Activated naive CD8-positive, alpha-beta T cell treated with anti-CD3 and anti-CD28 coated beads for 36 hours (primary cell): ENCODE measurements at places on chromosomes 16 and 17.

- no peaks in the 10 kb centered on the region for H3K27me3 ChIP-seq
- peak overlapping the region; percentile 78 for H3K27ac ChIP-seq
- peak; percentile 41 for DNase-seq
These were observed 21.8 kb downstream of the XYLT1 start for GRCh38 chr16:17448640-17449638.

DNA sequence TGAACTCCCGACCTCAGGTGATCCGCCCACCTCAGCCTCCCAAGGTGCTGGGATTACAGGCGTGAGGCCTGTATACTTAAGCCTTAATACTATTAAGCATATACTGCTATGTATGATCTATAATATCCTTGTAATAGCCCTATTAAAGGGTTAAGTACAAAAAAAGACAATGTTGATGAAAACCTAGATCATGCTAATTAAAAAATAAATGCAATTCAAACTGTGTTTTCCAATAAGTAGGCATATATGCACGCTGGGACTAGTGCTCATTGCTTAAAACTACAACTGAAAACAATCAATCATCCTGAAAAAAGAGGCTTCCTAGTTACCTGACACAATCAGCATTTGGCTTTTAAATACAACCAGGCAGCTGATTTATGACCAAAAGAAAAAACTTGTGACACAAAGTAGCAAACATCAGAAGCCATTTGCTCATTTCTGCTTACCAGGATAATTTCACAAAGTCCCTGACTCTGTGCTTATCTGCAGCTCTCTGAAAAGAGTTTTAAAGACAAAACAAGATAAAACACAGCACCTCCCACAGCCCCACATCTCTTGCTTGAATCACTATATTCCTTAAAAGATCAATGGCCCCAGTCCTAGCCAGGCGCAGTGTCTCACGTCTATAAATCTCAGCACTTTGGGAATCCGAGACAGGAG, 11.1 kb downstream of the ZNF385C start:
- no peak overlapping the region for H3K4me3 ChIP-seq
- H3K27me3 ChIP-seq: peaks cover 7% of the 10 kb centered on the region
- no peak overlapping the region for H3K27ac ChIP-seq
- no peaks in the 10 kb centered on the region for H3K36me3 ChIP-seq
- no peaks in the 10 kb centered on the region for H3K4me1 ChIP-seq
- no peak for DNase-seq

DNA sequence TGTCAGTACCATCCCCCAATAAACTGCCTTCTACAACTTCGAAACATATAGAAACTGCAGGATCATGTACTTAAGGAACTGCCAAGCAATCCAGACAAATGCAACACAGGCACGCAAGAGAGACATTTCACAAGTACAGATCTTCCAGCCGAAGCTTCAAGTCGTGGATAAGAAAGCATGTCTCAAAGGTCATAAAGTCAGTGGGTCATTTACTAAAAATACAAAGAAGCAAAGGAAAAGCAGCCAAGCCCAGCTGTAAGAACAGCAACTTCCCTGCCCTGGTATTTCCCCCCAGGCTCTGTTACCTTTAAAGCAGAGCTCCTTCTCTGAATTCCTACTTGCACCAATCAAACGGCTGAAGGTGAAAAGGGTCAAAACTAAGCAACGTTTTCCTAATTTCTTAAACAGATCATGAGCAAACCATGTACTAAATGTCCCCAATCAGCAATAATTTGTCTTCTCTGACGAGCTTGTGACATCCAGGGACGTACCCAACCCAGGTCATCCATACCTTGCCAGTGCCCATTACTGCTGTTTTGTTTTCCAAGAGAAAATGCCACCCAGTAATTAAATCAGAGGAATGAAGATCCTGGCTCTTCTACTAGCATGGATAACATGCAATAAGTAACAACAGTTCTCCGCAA, 1.7 kb downstream of the AKTIP start:
- H3K4me3 ChIP-seq: peak overlapping the region; percentile 97
- H3K4me1 ChIP-seq: peaks cover 50% of the 10 kb centered on the region
- peaks cover 31% of the 10 kb centered on the region for H3K36me3 ChIP-seq

GRCh38 chr17:58788199-58788598, 32.5 kb downstream of the PPM1E start:
- H3K36me3 ChIP-seq: no peaks in the 10 kb centered on the region
- DNase-seq: no peak
- no peak overlapping the region for H3K27ac ChIP-seq
- H3K4me1 ChIP-seq: peaks cover 14% of the 10 kb centered on the region

GRCh38 chr16:3487521-3488410, 7.5 kb downstream of the C16orf90 start:
- no peak for DNase-seq
- no peak overlapping the region for H3K4me3 ChIP-seq
- H3K36me3 ChIP-seq: peaks cover 1% of the 10 kb centered on the region
- no peaks in the 10 kb centered on the region for H3K27me3 ChIP-seq

GRCh38 chr17:50314456-50315011, 31.4 kb upstream of the XYLT2 start:
- H3K27ac ChIP-seq: no peak overlapping the region
- H3K27me3 ChIP-seq: peaks cover 35% of the 10 kb centered on the region
- H3K4me1 ChIP-seq: peaks cover 18% of the 10 kb centered on the region
- no peak for DNase-seq
- no peak overlapping the region for H3K4me3 ChIP-seq

DNA sequence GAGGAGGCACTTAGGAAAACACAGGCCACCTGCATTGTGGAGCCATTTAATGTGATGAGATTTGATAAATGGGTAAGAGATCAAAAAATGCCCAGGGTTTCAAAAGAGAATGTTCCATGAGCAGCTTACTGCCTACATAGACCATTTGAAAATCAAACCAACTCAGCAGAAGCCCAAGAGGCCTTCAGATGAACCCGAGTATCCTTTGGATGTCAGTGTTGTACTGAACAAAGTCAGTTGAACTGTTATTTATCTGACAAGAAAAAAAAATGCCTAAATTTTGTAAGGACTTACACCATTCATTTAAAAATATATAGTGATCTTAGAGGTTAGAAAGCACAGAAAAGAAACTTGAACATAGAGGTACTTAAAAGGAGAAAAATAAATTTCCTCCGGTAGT, 381.7 kb downstream of the ZFHX3 start:
- H3K27ac ChIP-seq: no peak overlapping the region
- peaks cover 5% of the 10 kb centered on the region for H3K4me1 ChIP-seq
- H3K36me3 ChIP-seq: peaks cover 15% of the 10 kb centered on the region
- H3K4me3 ChIP-seq: no peak overlapping the region
- DNase-seq: no peak

DNA sequence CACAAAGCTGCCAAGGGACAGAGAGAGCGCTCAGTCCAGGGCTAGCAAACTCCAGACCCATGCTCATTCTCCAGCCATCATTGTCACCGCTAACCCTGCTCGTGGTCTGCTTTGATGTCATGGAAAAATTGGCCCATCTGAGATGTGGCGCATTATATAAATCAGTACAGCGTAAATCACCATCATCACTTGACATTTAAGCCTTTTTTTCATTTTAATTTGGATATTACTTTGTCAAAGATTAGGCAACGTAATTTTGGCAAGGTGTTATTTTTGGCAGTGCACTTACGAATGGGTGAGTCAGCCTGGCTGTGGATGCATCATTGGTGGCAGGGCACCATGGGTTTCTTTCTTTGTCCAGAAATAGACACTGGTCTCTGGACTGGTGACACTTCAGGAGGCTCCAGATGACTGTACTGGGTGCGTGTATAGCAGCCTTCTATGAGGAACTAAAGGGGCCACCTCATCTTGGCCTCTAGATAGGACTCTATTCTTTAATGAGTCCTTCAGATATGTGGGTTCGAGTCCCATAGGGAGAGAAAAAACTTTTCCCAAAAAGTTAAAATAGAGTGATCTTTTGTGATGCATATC, 166.3 kb downstream of the MSI2 start:
- DNase-seq: no peak
- no peaks in the 10 kb centered on the region for H3K27me3 ChIP-seq

DNA sequence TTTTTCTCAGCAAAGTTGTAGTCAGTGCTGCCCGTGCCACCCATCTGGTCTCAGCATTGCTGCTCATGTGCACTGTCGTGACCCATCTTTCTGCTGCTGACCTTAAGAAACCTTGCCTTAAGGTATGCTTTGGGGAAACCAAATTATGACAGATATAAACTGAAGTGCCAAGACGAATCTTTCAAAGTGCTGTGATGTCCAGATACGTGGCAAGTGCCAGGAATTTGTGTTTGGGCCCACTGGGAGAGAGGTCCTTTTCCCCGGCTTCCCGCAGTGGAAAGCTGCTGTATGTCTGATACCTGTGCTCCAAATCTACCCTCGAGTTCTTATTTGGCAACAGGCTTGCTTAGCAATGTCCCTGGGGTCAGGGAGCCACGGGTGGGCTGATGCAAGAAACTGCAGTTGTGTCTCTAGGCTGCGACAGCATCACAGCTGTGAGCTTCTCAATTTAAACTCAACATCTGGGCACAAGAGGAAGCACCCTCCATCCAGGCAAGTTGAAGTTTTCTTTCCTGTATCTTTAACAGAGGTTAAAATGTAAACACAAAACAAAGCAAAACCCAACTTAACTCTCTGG, 30.3 kb upstream of the TOX3 start:
- no peak overlapping the region for H3K4me3 ChIP-seq
- no peak for DNase-seq
- no peaks in the 10 kb centered on the region for H3K36me3 ChIP-seq
- H3K27ac ChIP-seq: no peak overlapping the region
- H3K4me1 ChIP-seq: no peaks in the 10 kb centered on the region
- no peaks in the 10 kb centered on the region for H3K27me3 ChIP-seq

GRCh38 chr17:48413613-48414405, 16.2 kb downstream of the SKAP1 start:
- peak overlapping the region; percentile 85 for H3K27ac ChIP-seq
- DNase-seq: no peak
- H3K4me1 ChIP-seq: peaks cover 85% of the 10 kb centered on the region
- H3K36me3 ChIP-seq: peaks cover 42% of the 10 kb centered on the region

GRCh38 chr16:88804173-88804551, 573 bp downstream of the CDT1 start:
- peaks cover 35% of the 10 kb centered on the region for H3K4me1 ChIP-seq
- H3K4me3 ChIP-seq: peak overlapping the region; percentile 86
- H3K27ac ChIP-seq: peak overlapping the region; percentile 76
- DNase-seq: no peak
- peaks cover 40% of the 10 kb centered on the region for H3K36me3 ChIP-seq

DNA sequence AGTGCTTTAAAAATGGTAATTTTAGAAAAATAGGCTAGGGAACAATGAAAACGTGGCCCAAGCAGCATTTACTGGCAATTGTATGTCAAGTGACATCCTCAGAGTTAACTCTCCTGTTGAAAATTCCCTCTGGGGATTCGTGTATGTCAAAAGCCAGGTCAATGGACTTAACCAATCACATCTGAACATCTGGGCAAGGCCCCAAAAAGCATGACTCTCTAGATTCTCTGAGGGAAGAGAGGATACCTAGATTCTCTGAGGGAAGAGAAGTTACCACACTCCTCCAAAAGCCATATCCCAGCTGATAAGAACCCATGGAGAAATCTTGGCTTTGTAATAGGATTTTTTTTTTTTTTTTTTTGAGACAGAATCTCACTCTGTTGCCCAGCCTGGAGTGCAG, 23.5 kb downstream of the NFE2L1 start:
- no peak overlapping the region for H3K27ac ChIP-seq
- peaks cover 9% of the 10 kb centered on the region for H3K36me3 ChIP-seq
- H3K4me1 ChIP-seq: no peaks in the 10 kb centered on the region
- no peak for DNase-seq
- no peaks in the 10 kb centered on the region for H3K27me3 ChIP-seq
- no peak overlapping the region for H3K4me3 ChIP-seq

- DNase-seq: no peak
- peaks cover 40% of the 10 kb centered on the region for H3K36me3 ChIP-seq
- no peaks in the 10 kb centered on the region for H3K27me3 ChIP-seq
These were observed 77.6 kb upstream of the CACNG3 start for GRCh38 chr16:24178496-24178895.

- no peak overlapping the region for H3K4me3 ChIP-seq
- peaks cover 6% of the 10 kb centered on the region for H3K36me3 ChIP-seq
- H3K4me1 ChIP-seq: no peaks in the 10 kb centered on the region
- H3K27ac ChIP-seq: no peak overlapping the region
- H3K27me3 ChIP-seq: no peaks in the 10 kb centered on the region
- DNase-seq: no peak
These were observed 12.1 kb upstream of the NDUFAB1 start for GRCh38 chr16:23608194-23608593.

GRCh38 chr16:10833271-10833670, 14.7 kb upstream of the TVP23A start:
- no peak for DNase-seq
- H3K27ac ChIP-seq: no peak overlapping the region
- no peak overlapping the region for H3K4me3 ChIP-seq
- H3K4me1 ChIP-seq: peaks cover 4% of the 10 kb centered on the region

- H3K4me3 ChIP-seq: peak overlapping the region; percentile 24
- peak overlapping the region; percentile 71 for H3K27ac ChIP-seq
- H3K36me3 ChIP-seq: peaks cover 41% of the 10 kb centered on the region
These were observed 97.0 kb downstream of the PRKCA start for GRCh38 chr17:66399441-66399840.

- DNase-seq: no peak
- H3K27ac ChIP-seq: no peak overlapping the region
- H3K4me3 ChIP-seq: no peak overlapping the region
- H3K36me3 ChIP-seq: no peaks in the 10 kb centered on the region
These were observed 814.5 kb downstream of the KCNJ18 start for GRCh38 chr17:22506861-22507260.

DNA sequence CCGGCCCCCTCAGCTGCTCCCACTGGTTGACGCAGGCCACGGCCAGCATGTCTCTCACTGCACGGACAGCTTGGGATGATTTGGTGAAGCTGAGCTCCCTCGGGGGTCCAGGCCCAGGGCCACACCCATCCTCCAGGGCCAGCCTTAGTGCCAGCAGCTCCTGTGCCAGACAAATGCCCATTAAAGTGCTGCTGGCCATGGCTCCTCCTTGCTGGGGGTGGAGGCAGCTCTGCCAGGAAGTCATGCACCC, 2.5 kb downstream of the TRIM47 start:
- no peak for DNase-seq
- H3K4me3 ChIP-seq: peak overlapping the region; percentile 82
- peaks cover 31% of the 10 kb centered on the region for H3K4me1 ChIP-seq
